Activated gamma-delta T cell treated with anti-CD3 and anti-CD28 coated beads, Interleukin-2, amount 50 U/mL, for 16 hours (primary cell): ENCODE measurements at places on chromosomes 11 and 22.

DNA sequence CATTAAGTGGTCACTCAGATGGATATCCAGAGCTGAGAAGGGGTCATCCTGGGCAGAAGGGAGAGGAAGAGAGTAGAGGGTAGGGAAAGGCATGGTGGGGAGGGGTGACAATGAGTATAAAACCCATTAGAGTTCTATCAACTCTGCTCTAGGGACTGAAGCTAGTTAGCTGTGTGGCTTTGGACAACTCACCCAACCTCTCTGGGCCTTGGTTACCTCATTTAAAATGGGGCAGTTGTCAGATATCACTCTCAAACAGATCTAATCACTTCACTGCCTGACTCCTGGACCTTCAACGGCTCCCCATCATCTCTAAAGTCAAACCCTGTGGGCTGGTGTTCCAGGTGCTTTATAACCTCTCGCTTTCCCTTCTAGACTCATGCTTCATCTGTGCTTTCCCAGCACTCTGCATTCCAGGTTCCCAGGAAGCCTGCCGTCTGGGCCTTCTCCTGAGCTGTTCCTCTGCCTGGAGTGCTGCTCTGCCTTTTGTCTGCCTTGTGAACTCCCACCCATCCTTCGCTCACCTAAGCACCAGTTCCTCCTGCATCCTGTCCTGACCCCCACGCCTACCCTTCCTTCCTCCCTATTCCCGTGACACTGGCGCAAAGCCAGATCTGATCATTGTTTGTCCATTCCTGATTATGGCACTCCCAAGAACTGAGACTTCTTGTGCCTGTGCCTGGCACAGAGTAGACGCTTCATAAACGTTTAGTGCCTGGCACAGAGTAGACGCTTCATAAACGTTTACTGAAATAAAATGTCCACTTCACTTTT is 22.3 kb upstream of the KCNJ11 start:
- no peak for DNase-seq

DNA sequence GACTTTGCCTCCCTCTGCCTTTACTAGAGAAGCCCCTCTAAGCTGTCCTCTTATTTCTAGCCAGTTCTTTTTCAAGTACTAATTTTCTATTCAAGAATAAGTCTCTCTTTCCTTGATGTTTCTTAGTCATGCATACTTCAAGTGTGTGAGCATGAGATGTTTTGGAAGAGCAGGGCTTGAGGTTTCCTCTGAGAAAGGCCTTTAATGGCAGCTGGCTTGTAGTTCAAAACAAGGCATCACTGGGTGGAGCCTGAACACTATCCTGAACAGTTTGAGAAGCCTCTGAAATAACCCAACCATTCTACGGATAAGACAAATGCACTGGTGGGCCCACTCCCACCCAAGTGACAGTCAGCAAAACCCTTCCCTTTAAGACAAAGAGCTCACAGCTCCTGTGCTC is 37.6 kb downstream of the CLDN25 start:
- DNase-seq: no peak

- no peak for DNase-seq
Observed at GRCh38 chr11:71929491-71929890, 645 bp downstream of the RNF121 start.

DNA sequence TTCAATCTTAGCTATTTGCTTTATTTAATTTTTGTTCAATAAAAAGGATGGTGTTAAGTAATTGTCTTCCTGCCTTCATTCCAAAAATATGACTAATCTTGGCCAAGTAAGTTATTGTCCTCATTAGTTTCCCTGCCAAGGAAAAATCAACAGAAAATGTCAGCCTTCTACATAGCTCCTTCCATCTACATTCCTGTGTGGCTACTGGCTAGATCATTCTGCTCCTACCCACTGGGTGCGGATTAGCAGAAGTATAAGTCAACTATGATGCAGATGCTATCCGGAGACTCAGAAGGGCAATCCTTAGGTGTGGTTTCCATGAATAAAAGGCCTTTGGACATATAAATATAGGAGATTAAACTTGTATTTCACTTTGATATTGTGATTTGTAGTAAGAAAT is 154.4 kb downstream of the SBF2 start:
- DNase-seq: no peak

GRCh38 chr11:65279741-65280440 is 18.1 kb downstream of the POLA2 start:
- DNase-seq: peak; percentile 7

DNA sequence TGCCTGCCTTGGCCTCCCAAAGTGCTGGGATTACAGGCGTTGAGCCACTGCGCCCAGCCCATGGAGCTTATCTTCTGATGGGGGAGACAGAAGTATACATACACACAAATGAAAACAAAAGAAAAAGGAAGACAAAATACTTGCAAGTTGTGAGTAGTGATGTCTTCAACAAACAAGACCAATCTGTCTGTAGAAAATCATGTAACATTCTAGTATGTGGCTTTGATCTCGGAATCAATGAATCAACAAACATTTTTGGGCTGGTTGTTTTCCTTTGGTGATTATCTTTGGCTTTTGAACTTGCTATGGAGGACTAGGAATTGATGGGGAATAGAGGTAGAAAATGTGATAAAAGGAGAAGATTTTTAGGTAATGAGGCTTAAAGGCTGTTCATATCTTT is 3.4 kb upstream of the CTNND1 start:
- DNase-seq: no peak

DNA sequence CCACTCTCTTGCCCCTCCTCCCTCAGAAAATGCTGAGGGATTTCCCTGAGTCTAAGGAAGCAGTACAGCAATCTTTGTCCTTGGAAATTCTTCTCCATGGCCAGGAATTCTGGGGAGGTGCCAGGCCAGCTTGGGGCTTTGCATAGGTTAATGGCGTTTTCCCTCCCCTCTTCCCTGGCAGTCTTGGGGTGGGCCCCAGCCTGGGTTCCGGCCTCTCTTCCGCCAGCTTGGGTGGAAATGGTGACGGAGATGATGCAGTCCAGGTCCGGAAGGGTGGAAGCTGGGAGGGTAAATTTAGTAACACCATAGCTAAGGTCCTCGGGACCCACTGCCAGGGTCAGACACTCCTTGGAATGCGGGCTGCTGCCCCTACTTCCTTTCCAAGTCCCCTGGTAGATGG is 5.0 kb downstream of the PHLDB1 start:
- DNase-seq: no peak

DNA sequence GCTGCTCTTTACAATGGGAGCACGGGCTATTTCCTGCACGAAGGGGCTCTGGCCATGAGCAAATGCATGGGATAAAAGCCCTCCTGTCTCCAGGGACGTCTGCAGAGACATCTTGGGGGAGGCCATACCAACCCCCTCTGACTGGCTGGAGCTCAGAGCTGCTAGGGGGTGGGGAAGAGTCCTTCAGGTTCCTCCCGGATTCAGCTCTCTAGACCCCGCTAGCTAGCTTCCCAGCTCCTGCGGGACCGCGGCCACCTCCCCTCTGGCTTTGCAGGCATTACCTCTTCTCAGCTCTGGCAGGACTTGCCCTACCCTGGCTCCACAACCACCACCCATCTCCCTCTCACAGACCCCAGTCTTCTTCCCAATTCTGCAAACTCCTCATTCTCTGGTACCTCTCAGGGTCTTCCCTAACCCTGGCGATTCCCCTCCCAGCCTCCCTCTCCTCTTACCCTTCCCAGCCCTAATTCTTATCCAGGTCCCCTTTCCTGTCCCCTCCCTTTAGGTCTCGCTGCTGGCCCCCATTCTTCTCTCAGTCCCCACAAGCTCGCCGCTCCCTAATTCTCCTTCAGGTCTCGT is 802 bp downstream of the SYT13 start:
- DNase-seq: no peak

DNA sequence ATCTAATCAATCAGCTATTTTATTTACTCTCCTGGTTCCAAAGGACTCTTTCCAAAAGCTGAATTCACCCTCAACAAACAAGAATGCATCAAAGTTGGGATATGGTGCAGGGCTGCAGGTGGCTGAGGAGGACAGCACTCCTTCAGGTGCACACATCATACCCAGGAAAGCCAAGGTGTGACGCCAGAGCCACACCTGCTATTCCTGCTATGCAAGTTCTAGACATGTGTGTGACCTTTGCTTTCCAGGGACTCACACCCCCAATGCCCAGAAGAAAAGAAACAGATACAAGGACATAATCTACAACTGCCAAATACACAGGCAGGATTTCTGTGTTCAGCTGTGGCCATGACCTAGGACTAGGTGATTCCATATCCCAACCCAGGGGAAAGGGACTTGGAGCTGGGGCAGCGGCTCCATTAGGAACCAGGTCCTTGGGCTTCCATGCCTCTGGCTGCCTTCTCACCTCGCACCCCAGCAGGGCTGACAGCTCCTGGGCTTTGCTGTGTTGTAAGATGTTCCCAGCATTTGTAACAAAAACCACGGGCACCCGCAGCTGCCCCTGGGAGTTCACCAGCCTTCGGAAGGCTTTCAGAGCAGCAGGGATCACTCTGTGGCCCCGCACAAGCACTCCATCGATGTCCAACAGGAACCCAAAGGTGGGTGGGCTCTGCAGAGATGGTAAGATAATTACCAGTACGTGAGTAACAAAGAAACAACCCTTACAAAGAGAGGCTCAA is 9.8 kb downstream of the HDHD5 start:
- DNase-seq: no peak

GRCh38 chr11:120612513-120613263 is 101.1 kb downstream of the GRIK4 start:
- DNase-seq: no peak

- no peak for DNase-seq
Observed at GRCh38 chr22:29641700-29642330, 38.4 kb downstream of the NF2 start.

DNA sequence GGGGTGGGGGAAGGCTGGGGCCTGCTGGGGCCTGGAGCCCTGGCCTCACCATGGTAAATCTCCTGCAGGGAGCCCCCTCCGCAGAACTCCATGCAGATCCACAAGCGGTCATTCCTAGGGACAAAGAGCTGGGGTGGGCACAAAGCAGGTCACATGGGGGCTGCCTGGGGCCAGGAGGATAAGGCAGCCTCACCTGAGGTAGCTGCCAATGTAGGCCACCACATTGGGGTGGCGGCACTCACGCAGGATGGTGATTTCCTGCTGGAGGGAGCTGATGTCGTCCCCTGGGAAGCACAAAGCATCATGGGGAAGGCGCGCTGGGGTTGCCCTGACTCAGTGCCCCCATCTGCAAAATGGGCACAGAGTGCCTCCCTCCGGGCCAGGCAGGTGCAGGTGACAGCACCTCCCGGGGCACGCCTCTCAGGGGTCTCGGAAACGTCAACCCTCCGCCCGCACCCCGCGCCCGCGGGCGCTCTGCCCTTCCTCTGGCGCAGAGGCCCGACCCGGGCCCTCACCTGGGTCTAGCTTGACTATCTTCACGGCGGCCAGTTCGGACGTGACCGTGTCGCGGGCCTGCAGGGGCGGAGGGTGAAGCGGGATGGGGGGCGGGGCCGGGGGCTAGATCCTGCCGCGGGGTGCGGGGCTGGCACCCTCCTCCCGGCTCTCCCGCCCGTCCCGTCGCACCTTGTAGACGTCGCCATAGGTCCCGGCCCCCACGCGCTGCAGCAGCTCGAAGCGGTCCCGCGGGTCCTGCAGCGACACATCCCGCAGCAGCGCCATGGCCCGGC is 450 bp downstream of the MAP4K2 start:
- DNase-seq: no peak

GRCh38 chr11:35049859-35050531 is 89.0 kb upstream of the CD44 start:
- DNase-seq: no peak

- peak; percentile 40 for DNase-seq
Observed at GRCh38 chr11:44927174-44927661, 23.5 kb downstream of the TP53I11 start.

- DNase-seq: no peak
Observed at GRCh38 chr11:118618991-118619375, 11.6 kb downstream of the PHLDB1 start.

- DNase-seq: no peak
Observed at GRCh38 chr11:81987829-81988472, 745.7 kb downstream of the FAM181B start.

DNA sequence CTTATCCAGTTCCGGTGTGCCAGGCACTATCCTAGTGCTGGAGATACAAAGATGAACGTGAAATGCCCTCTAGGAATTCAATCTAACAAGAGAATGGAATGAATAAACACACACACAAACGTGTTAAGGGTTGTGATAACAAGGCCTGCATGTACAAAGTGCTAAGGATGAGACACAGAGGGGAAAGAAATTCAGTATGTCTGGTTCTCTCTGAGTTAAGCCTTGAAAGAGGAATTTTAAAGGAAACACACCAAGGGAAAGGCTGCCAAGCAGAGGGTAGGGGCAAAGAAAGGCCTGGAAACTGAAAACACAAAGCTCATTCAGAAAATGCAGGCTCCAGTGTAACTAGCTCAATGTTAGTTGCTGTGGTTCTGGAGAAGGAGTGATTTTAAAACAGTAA is 4.2 kb downstream of the CHKA start:
- no peak for DNase-seq

DNA sequence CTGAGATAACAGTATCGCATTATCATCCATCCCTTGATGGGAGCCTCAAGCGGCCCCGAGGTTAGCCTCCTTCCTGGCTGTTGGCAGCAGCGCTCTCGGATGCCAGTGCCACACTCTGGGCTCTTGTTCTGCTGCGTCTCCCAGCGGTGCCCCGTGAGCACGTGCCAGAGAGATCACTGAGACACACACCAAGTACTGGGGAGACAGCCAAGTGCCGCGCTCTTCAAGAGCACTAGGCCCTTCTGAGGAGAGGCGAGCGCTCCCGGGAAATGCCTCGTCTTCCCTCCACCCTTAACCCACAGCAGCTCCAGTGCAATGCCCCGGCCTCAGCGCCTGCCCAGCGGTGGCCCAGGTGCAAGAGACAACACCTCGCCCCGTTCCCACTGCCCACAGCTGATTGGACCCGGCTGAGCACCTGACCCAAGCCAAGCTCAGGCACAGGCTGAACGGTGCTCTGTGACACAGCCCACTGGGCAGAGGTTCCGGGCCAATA is 248.3 kb upstream of the NARS2 start:
- no peak for DNase-seq

- peak; percentile 37 for DNase-seq
Observed at GRCh38 chr11:43852057-43852636, 28.5 kb upstream of the ALKBH3 start.

DNA sequence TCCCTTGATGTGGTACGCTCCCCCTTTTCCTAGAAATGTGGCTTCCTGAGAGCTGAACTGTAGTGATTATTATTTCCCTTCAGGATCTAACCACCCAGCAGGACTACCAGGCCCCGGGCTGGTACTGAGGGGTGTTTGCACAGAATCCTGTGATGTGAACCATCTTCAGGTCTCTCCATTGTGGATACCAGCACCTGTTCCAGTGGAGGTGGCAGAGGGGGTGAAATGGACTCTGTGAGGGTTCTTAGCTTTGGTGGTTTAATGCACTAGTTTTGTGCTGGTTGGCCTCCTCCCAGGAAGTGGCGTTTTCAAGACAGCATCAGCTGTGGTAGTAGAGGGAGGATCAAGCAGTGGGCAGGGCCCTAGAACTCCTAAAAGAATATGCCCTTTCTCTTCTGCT is 18.6 kb downstream of the C11orf91 start:
- no peak for DNase-seq

- no peak for DNase-seq
Observed at GRCh38 chr11:69301455-69302401, 7.8 kb downstream of the MYEOV start.

GRCh38 chr22:49753276-49753890 is 74.3 kb downstream of the BRD1 start:
- DNase-seq: no peak

GRCh38 chr11:36427079-36427478 is 83.0 kb downstream of the TRAF6 start:
- DNase-seq: no peak
